ENCODE measurements at places on chromosomes 5 and 9.

DNA sequence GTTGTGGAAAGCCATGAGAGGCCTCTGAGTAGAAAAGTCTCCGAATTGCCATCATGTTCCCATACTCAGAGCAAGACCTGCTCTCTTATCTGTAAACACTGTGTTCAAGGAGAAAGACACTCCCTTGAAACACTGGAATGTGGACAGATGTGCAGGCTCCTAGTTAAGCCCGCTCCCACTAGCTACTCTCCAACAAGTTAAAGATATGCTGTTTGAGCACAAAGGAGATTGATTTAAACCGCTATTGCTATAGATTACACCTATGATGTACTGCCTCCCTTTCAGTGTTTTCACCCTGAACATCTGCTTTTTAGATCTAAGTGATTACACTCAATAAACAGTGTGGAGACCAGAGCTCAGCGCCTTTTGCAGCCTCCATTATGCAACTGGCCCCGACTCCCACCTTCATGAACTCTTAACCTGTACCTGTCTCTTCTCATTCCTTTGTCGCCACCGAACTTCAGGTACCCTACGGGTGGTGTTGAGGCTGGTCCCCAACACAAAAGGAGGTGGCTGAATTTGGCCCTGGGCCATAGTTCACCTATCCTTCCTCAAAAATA is 47.5 kb downstream of the TMEM245 start:
- no peak for DNase-seq

DNA sequence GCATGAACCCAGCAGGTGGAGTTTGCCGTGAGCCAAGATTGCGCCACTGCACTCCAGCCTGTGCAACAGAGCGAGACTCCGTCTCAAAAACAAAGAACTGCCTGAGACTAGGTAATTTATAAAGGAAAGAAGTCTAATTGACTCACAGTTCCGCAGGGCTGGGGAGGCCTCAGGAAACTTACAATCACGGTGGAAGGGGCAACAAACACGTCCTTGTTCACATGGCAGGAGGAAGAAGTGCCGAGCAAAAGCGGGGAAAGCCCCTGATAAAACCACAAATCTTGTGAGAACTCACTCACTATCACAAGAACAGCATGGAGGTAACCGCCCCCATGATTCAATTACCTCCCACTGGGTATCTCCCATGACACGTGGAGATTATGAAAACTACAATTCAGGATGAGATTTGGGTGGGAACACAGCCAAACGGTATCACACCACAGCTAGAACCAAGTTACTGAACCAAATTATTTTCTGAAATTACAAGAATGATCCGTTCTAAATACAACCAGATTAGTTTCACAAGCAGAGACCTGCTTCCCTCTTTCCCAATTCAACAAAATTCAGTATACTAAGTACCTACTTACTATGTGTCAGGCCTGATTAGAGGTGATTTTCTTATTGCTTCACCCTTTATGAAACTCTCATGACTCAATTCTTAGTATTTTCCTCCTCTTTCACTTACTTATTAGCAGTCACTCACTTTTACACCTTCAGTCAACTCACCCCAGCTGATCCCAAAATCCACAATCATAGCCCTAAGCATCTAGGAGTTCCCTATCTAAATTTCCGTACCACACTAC is 8.4 kb downstream of the UBTD2 start:
- DNase-seq, result no peak

GRCh38 chr9:98342098-98342819 is 86.8 kb upstream of the TBC1D2 start:
- no peak for DNase-seq

GRCh38 chr5:58090704-58091103 is 369.2 kb downstream of the PLK2 start:
- no peak for DNase-seq

- DNase-seq, result no peak
Observed at GRCh38 chr9:36158122-36158521, 11.1 kb upstream of the CCIN start.

GRCh38 chr5:109718216-109718615 is 28.5 kb downstream of the MAN2A1 start:
- no peak for DNase-seq

- DNase-seq, result no peak
Observed at GRCh38 chr5:88556406-88556805, 287.8 kb upstream of the TMEM161B start.

DNA sequence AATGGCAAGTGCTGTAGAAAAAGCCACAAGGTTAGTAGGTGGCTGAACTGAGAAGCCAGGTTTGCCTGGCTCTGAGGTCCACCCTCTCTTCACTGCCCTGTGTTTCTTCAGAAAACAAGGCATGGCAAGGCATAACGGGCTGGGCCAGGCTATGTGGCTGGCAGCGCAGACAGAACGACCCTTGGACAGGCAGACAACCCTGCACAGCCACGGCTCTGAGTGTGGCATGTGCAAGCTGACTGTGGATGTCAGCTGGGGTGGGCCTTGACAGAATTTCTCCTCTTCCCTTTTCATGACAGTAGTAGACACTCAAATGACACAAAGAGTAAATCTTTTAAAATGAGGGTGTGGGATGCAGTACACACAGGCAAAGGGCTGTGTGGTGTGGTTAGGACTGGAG is 81.7 kb downstream of the MACROH2A1 start:
- DNase-seq, result no peak

DNA sequence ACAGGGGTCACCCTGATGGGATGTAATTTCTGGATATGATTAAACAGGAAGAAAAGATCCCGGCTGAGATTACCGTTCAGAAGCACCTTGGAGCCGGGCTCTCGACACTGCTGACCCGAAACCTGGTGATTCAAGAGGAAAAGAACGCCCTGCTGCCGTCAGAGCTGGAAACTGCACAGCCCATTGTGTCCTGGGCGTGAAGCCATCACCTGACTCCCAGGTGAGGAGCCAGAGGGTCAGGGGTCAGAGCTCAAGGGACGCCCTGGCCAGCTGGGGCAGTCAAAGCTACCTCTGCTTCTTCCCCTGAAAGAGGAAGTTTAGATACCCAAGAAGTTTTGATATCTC is 17.8 kb upstream of the SLC12A7 start:
- no peak for DNase-seq

DNA sequence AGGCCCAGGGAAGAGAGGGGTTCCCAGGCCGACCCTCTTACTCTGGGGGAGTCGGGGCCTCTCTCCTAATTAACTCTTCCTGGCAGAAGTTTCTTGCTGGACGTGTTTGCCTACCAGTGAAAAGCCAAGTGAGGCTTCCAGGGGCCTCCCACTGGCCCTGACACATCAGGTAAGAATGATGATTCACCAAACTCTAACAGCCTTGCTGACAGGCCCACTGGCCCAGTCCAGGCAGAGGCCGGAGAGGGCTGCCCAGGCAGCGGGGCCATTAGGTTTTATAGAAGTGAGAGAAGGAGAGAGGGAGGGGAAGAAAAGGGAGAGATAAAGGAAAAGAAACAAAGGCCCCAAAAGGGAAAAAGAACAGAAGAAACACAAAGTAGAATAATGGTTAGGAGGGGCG is 50.8 kb upstream of the FOXE1 start:
- DNase-seq, result no peak

- no peak for DNase-seq
Observed at GRCh38 chr5:143110591-143110990, 292.9 kb downstream of the NR3C1 start.

GRCh38 chr5:173670791-173671120 is 54.3 kb upstream of the BOD1 start:
- no peak for DNase-seq

DNA sequence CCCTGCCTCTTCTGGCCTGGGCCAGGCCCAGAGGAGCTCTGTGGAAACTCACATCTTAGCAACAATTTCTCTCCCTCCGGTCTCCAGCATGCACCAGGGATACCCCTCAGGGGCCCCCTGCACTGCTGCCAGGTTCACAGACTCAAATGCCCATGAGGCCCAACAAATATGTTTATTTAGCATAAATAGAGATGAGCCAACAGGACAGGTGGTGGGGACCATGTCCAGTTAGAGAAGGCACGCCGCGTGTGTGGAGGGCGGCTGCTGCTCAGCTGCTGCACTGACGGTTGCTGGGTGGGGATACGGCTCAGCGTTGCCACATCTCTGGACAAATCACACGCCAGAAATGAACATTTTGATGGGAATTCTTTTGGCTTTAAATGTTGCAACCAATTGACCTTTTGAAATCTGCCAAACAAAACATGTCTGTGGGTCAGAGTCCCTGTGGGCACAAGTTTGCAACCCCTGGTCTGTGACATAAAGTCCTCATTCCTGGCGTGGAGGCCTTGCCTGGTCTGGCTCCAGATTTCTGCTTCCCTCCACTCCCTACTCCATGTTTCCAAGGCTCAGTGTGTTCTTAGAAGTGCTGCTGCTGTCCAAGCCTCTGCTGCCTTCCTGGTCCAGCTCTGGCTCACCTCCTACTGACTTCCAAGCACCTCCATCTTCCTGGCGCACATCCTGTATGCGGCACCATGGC is 88.9 kb downstream of the AMBP start:
- DNase-seq, result no peak

DNA sequence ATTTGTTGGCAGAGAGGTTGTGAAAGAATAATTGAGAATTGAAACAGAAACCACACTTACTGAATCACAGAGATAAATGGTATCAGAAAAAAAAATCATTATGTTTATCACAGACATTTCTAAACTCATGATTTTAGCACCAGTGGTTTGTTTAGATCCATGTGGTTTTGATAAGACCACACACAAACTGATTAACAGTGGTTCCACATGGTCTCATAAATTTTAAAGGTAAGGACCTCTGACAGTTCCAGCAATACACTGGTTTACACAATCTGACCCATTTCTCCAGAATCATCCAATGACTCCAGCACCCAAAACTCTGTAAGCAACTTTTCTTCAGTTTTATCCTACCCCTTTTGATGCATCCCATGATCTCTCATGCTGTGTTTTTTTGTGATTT is 261.2 kb downstream of the ANXA1 start:
- DNase-seq, result no peak

GRCh38 chr9:123552530-123552929 is 196.5 kb downstream of the CRB2 start:
- DNase-seq, result no peak

DNA sequence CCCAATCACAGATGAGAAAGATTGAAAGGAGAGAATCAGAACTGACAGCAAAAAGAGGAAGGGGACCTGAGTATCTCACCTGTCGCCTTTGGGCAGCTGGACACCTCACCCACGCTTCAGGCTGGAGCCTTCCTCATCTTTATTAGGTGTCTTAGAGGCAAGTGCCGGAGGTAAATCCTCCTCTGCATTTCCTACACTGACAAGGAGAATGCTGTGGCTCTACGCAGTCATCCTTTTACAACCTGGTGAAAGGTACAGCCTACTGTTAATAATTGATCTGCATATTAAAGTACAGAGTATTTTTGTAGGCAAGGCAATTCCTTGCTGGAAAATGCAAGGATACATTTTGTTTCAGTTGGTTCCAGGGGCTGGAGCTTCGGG is 34.8 kb downstream of the PRLR start:
- DNase-seq, result no peak

DNA sequence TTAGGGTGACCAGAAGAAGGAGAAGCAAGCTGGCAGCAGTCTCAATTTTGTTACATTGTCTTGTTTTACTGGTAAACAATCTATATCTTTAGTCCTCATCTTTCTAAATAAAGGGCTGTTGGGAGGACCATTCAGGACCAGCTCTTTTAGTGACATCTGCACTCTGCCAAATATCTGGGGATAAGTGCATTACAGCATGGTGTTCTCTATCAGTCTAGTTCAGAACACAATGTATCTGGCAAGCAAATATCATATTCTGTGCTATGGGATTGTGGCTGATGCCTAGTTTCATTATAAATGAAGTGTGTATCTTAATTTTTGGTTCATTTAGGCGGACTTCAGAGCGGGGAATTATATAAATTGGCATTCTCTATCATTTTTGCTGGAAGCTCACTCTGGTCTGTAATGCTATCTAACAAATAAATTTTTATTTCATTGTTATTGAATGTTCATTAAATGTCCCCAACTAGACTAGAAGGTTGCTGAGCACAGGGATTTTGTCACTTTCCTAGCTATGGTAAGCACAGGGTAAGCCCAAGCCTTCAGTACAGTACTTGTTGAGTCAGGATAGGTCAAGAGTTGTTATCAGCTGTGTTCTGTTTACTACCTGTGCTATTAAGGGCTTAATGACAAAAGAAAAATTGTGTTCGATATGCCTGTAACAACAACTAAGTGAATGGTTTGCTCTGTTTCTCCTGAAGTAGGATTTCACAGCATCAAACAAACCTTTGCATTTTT is 11.9 kb downstream of the WDR31 start:
- DNase-seq, result no peak

DNA sequence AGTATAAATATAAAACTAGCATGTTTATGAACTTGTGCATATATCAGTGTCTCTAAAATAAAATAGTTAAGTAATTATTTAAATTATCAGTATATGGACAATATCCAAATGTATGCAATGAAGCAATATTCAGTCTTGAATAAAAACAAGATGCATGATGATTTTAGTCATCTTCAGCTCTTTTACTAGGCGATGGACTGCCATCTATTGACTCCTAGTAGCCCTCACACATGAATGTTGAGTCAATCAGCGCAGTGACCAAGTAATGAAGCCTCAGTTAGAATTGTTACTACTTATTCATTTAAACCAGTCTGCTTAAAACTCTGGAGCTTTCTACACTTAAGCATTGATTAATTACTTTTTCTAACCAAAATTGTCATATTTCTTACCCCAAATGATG is 92.9 kb upstream of the GRHPR start:
- no peak for DNase-seq

GRCh38 chr9:68804911-68805889 is 100.2 kb downstream of the PIP5K1B start:
- DNase-seq, result no peak

GRCh38 chr5:87886164-87886563 is 382.5 kb downstream of the TMEM161B start:
- no peak for DNase-seq

DNA sequence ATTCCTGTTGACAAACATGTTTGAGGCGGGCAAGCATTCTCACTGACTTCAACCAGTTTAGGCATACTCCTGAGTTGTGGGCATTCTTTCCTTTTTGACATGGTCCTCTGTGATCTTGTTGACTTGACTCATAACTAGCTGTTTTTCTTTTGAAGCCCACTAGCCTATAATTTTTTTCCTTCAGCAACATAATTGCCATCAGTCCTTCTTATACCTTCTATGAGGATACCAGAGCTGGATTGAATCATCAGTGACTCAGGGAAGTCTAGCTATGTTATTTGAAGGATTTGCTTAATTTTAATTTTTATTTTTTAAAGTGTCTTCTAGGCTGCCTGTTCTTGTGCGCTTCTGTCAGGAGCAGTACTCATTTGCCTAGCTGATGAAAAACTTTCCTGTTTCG is 259.5 kb downstream of the NR3C1 start:
- no peak for DNase-seq
